ENCODE measurements at places on chromosomes 5 and 9. TPM values are rescaled to one million over a fixed set of nuclear protein-coding genes. Genes with fewer than 3 reads are reported as not detected.

Gene OSMR
- total RNA-seq = 47.0 TPM

Gene IFNK
- total RNA-seq = not detected

Gene DNM1
- total RNA-seq = 81.1 TPM

Gene TMEM8B
- total RNA-seq = 2.8 TPM

Gene TUSC1
- total RNA-seq = 6.1 TPM

Gene TSSK1B
- total RNA-seq = not detected

Gene TEX48
- not detected for total RNA-seq

Gene SUSD3
- total RNA-seq = 1.0 TPM

Gene HEMGN
- total RNA-seq = not detected

Gene ECM2
- 0.17 TPM for total RNA-seq

Gene OR1Q1
- total RNA-seq = not detected

Gene INSL4
- 17.9 TPM for total RNA-seq

Gene SQSTM1
- total RNA-seq = 910 TPM

Gene PHF24
- total RNA-seq = 0.14 TPM

Gene ADRA1B
- 20.4 TPM for total RNA-seq

Gene RIC1
- total RNA-seq = 14.6 TPM

Gene SCGB3A2
- not detected for total RNA-seq

Gene MSMP
- total RNA-seq = not detected

Gene LRRC26
- 1.5 TPM for total RNA-seq

Gene KIAA0825
- 0.48 TPM for total RNA-seq

Gene NOXA1
- total RNA-seq = 1.7 TPM

Gene DPH7
- 30.3 TPM for total RNA-seq

Gene PCSK1
- 0.16 TPM for total RNA-seq

Gene PRSS3
- total RNA-seq = 9.9 TPM

Gene UNC5A
- 0.39 TPM for total RNA-seq

Gene PCDHB7
- total RNA-seq = not detected

Gene NUDCD2
- total RNA-seq = 28.4 TPM

Gene PRLR
- total RNA-seq = 0.10 TPM

Gene CCNG1
- 62.4 TPM for total RNA-seq

Gene LCN12
- total RNA-seq = 0.82 TPM

Gene SMIM33
- not detected for total RNA-seq

Gene BARHL1
- not detected for total RNA-seq

All from A549 treated with Hydrocortisone at 1 μM for 4 hours (cell line).